ENCODE measurements at places on chromosomes 16 and 17. TPM values are rescaled to one million over a fixed set of nuclear protein-coding genes. Genes with fewer than 3 reads are reported as not detected.

The CD300H gene
- total RNA-seq: not detected

The B4GALNT2 gene
- total RNA-seq: 0.51 TPM

The DNAI2 gene
- total RNA-seq: not detected

The YBX2 gene
- 0.15 TPM for total RNA-seq

The PDILT gene
- not detected for total RNA-seq

The MT1A gene
- total RNA-seq: not detected

DNA sequence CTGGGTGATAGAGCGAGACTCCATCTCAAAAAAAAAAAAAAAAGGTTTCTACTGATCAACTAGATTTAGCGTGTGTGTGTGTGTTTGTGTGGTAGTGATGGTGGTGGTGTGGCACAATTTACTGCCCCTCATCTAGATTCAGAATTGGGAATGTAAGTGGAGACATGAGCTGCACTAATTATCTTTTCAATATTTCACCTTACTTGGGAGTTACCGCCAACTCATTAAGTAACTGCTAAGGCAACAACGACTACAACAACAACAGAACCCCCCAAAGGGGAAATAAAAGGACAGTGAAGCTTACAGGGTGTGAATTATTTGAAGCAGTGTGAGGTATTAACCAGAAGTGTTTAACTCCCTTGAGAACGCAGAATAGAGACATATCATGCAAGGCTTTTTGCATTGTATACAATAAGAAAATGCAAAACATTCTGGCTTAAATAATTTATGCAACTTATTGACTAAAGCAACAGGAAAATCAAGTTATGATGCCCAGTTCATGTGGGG is 180.5 kb downstream of the SHISA9 start:
- DNase-seq: no peak

- no peak for DNase-seq
Measured at GRCh38 chr16:80604600-80605355, 64.0 kb downstream of the DYNLRB2 start.

DNA sequence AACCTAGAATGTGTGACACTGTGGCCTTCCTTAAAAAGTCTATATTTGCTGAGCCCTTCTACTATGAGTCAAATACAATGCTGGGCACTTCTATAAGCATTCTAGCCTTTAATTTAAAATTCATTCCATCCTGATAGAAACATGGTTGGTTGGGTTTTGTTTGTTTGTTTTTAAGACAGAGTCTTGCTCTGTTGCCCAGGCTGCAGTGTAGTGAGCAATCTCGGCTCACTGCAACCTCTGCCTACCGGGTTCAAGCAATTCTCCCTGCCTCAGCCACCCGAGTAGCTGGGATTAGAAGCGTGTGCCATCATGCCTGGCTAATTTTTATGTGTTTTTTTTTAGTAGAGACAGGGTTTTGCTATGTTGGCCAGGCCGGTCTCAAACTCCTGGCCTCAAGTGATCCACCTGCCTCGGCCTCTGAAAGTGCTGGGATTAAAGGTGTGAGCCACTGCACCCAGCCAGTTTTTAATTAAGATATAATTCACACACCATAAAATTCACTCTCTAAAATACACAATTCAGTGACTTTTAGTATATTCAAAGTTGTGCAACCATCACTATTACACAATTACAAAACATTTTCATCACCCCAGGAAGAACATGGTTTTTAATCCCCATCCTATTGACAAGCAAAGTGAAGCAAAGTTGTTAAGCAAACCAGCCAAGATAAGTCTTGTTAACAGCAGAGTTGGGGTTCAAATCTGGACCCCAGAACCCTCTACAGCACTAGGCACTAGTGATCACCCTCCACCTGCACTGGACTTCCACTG is 42.8 kb downstream of the CMTM4 start:
- no peak for DNase-seq

- no peak for DNase-seq
Measured at GRCh38 chr17:6660101-6660500, 8.5 kb downstream of the C17orf100 start.

Data from Daoy (cell line).